ENCODE measurements at places on chromosomes 7 and 10.

DNA sequence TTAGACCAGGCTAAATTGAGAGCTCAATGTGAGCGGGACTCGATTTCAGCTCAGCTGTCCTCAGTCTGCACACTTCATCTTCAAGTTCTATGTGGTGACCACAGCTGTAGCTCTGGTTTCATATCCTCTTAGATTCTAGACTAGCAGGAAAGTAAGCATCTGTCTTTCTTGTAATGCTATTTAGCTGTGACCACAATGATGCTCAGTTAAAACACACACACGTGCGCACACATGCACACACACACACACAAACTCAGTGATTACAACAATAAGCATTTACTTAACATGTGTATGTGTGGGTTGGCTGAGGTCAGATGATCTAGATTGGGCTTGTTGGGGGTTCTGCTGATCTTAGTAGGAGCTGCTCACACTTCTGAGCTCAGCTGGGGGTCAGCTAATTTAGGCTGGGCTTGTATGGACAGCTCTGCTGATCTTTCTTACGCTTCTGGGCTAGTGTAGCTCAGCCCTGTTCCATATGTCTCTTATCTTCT lies 82.5 kb downstream of the ZNF365 start:
- H3K4me1 ChIP-seq: no peaks in the 10 kb centered on the region
- DNase-seq: no peak
- no peak overlapping the region for H3K4me3 ChIP-seq
- H3K27ac ChIP-seq: no peak overlapping the region

- H3K4me3 ChIP-seq: no peak overlapping the region
- H3K36me3 ChIP-seq: no peaks in the 10 kb centered on the region
- no peaks in the 10 kb centered on the region for H3K27me3 ChIP-seq
Observed at GRCh38 chr10:115974351-115974750, 298.7 kb downstream of the GFRA1 start.

GRCh38 chr10:110456046-110456445 lies 41.7 kb upstream of the DUSP5 start:
- H3K4me1 ChIP-seq: no peaks in the 10 kb centered on the region
- H3K27me3 ChIP-seq: no peaks in the 10 kb centered on the region
- no peak for DNase-seq
- H3K36me3 ChIP-seq: no peaks in the 10 kb centered on the region

DNA sequence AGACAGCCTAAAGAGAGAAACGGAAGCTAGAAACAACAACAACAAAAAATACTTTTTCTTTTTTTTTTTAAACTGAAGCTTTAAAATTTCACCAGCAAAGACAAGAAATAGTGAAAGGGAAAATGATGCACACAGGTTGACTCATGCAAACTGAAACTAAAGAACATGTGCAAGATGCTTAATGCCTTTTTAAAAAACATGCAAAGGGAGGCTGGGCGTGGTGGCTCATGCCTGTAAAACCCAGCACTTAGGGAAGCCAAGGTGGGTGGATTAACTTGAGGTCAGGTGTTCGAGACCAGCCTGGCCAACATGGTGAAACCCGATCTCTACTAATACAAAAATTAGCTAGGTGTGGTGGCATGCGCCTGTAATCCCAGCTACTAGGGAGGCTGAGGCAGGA lies 15.1 kb upstream of the CUBN start:
- no peaks in the 10 kb centered on the region for H3K4me1 ChIP-seq
- H3K4me3 ChIP-seq: no peak overlapping the region
- no peaks in the 10 kb centered on the region for H3K36me3 ChIP-seq
- no peaks in the 10 kb centered on the region for H3K27me3 ChIP-seq
- DNase-seq: no peak

GRCh38 chr10:95646160-95646559 lies 10.4 kb downstream of the ALDH18A1 start:
- no peak for DNase-seq
- H3K4me3 ChIP-seq: no peak overlapping the region
- H3K27me3 ChIP-seq: no peaks in the 10 kb centered on the region
- H3K4me1 ChIP-seq: no peaks in the 10 kb centered on the region
- no peaks in the 10 kb centered on the region for H3K36me3 ChIP-seq
- H3K27ac ChIP-seq: no peak overlapping the region

DNA sequence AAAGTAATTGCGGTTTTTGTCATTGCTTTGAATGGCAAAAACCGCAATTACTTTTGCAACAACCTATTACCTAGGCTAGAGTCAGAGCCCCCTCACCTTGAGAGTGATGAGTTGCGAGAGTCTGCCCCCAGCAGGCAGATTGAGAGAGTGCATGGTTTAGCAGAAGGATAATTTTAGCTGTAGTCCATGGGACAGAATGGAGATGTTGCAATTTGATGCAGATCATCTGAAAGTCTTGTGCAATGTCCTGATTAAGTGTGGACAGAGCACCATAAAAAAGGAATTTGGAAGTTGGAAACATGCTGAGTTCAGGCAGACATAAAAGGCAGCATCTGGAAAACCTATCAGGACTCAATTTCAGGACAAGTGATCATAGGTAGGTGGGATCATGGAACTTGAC lies 48.7 kb downstream of the GPR141 start:
- peak; percentile 12 for DNase-seq
- H3K27me3 ChIP-seq: no peaks in the 10 kb centered on the region
- no peak overlapping the region for H3K27ac ChIP-seq

GRCh38 chr7:2604608-2605174 lies 27.1 kb upstream of the TTYH3 start:
- no peaks in the 10 kb centered on the region for H3K4me1 ChIP-seq
- no peak for DNase-seq
- no peaks in the 10 kb centered on the region for H3K36me3 ChIP-seq
- no peak overlapping the region for H3K4me3 ChIP-seq

DNA sequence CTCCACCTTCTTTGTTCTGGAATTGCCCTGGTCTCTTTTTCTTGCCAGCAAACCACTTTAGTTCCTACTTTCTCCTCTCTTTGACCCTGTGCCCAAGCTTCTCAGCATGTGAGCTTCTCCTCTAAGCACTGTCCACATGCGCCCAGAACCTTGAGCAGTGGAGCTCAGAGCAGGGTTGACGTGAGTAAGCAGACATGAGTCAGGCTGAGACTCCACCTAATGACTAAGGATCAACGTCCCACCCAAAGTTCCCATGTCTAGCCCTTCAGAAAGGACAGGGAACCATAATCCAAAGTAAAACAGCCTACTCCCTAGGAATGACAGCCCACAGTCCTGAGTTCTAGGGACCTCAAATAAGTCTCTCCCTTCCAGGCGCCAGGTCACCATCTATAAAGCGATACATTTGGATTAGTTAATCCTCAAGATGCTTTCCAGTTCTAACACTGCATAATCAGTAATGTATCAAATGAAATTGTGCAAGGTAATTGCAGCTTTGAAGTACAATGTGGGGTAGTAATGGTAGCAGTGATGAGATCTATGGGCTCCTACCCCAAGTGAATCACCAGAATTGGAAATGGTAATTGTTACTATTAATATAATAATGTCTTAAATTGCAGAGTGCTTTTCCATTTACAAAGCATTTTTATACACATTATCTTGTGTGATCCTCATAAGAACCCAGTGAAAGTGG lies 44.5 kb downstream of the KCNMA1 start:
- H3K36me3 ChIP-seq: no peaks in the 10 kb centered on the region
- H3K27ac ChIP-seq: no peak overlapping the region
- no peaks in the 10 kb centered on the region for H3K27me3 ChIP-seq
- no peak overlapping the region for H3K4me3 ChIP-seq

- H3K27me3 ChIP-seq: no peaks in the 10 kb centered on the region
- H3K4me1 ChIP-seq: peaks cover 4% of the 10 kb centered on the region
- DNase-seq: peak; percentile 52
- no peaks in the 10 kb centered on the region for H3K36me3 ChIP-seq
- peak overlapping the region; percentile 71 for H3K4me3 ChIP-seq
Observed at GRCh38 chr7:105521027-105521716, 899 bp downstream of the PUS7 start.

DNA sequence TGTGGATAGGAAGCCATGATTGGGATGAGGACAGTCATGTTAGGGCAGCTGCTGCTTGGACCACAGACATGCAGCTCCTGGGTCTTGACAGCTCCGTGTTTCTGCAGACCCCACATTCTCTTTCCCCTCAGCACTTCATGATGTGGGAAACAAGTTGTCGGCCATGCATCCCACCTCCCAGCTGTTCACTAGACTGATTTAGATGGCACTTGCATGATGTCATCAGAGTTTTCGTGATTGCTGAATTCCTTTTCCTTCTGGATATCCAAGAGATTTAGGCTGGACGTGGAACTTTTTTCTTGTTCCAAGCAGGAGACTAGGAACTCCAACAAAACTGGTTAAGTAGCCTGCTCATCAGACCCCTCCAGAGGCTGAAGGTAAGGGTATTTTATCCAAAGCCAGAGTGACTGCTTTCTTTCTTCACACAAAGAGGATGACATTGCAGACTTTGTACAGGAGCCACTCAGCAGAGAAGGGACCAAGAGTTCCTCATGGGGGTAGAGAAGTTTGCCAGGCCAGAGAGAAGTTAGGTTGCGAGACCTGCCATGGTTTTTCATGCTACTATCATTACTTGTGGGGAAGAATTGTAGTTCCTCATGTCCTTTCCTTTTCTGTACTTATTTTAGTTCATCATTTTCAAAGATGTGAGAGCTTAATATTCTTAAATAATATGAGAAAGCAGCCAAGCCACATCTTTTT lies 117.7 kb upstream of the GJD4 start:
- no peaks in the 10 kb centered on the region for H3K4me1 ChIP-seq
- DNase-seq: no peak
- H3K36me3 ChIP-seq: no peaks in the 10 kb centered on the region
- H3K27me3 ChIP-seq: no peaks in the 10 kb centered on the region
- H3K27ac ChIP-seq: no peak overlapping the region

DNA sequence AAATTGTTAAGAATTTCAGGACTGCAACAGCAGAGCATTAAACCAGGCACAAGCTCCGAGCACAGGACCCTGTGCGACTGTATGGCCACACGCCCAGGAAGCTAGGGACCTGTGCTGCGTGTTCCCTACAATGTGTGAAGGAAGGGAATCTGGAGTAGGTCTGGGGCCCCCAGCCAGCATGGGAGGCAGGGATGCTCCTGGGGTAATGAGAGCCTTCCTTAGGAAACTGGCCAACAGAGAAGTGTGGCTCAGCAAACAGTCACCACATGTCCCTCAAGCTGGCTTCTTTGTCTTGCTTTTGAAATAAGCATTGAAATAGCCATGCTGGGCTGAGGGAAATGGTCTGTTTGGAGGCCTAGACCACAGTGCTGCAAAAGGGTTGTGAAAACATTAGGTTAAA lies 8.2 kb downstream of the BLNK start:
- DNase-seq: no peak
- H3K27ac ChIP-seq: no peak overlapping the region
- no peaks in the 10 kb centered on the region for H3K27me3 ChIP-seq
